ENCODE measurements at places on chromosomes 4 and X. TPM values are rescaled to one million over a fixed set of nuclear protein-coding genes. Genes with fewer than 3 reads are reported as not detected.
A peak's percentile ranks its signal among the peaks of the same experiment; 100 is the strongest.

GRCh38 chr4:164924670-164925238 is 47.8 kb downstream of the APELA start:
- no peak for DNase-seq
- no peak overlapping the region for H3K27ac ChIP-seq
- H3K4me1 ChIP-seq, result no peaks in the 10 kb centered on the region
- H3K27me3 ChIP-seq, result no peaks in the 10 kb centered on the region

- H3K36me3 ChIP-seq, result no peaks in the 10 kb centered on the region
- no peak overlapping the region for H3K4me3 ChIP-seq
- DNase-seq, result no peak
- no peaks in the 10 kb centered on the region for H3K27me3 ChIP-seq
- no peaks in the 10 kb centered on the region for H3K4me1 ChIP-seq
These were observed 63.9 kb upstream of the PTPN13 start for GRCh38 chr4:86530183-86530582.

The ZNF595 gene
- 22.5 TPM for total RNA-seq

The MTNR1A gene
- 0.50 TPM for total RNA-seq

GRCh38 chr4:141730805-141731204 is 94.4 kb downstream of the IL15 start:
- no peaks in the 10 kb centered on the region for H3K4me1 ChIP-seq
- no peaks in the 10 kb centered on the region for H3K36me3 ChIP-seq
- no peak overlapping the region for H3K4me3 ChIP-seq

DNA sequence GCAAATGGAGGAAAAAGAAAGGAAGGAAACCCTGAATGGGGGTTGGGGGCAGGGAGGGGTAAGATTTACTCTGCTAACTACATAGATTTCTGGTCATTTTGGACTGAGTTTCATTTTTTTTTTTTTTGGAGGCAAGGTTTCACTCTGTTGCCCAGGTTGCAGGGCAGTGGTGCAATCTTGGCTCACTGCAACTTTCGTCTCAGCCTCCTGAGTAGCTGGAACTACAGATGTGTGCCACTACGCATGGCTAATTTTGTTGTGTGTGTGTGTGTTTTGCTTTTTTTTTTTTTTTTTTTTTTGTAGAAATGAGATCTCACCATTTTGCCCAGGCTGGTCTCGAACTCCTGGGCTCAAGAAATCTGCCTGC is 223.5 kb downstream of the APBB2 start:
- no peak overlapping the region for H3K27ac ChIP-seq
- H3K36me3 ChIP-seq, result no peaks in the 10 kb centered on the region
- H3K4me1 ChIP-seq, result no peaks in the 10 kb centered on the region
- H3K4me3 ChIP-seq, result no peak overlapping the region

The PDE6B gene
- 4.5 TPM for total RNA-seq

- no peaks in the 10 kb centered on the region for H3K4me1 ChIP-seq
- H3K27ac ChIP-seq, result no peak overlapping the region
- no peak for DNase-seq
- H3K27me3 ChIP-seq, result no peaks in the 10 kb centered on the region
These were observed 30.9 kb downstream of the RAB33B start for GRCh38 chr4:139484783-139485311.

The NSD2 gene
- total RNA-seq, result 129 TPM

The SH3D19 gene
- 51.3 TPM for total RNA-seq

- no peaks in the 10 kb centered on the region for H3K27me3 ChIP-seq
- no peaks in the 10 kb centered on the region for H3K36me3 ChIP-seq
- DNase-seq, result no peak
- no peak overlapping the region for H3K4me3 ChIP-seq
- H3K4me1 ChIP-seq, result no peaks in the 10 kb centered on the region
These were observed 761.0 kb downstream of the IL1RAPL1 start for GRCh38 chrX:29348288-29348687.

The YY2 gene
- 1.5 TPM for total RNA-seq

DNA sequence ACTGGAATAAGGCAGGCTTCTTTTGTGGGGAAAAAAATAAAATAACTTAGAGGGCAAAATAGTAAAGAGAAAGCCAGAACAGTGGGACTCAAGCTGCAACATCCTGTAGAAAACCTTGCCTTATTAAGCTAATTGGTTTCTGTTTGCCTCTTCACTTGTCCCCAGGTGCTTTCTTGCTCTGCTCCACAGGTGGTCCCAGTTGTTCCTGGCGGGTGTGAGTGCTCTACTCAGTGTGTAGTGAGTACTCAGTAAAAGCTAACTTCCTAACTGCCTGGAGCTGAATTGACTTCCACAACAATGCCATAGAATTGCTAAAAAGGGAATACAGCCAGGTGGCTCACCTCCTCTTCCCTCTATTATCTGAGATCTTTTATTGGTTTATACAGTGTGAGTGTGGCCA is 930.2 kb downstream of the C4orf33 start:
- DNase-seq, result peak; percentile 85
- no peak overlapping the region for H3K27ac ChIP-seq
- peaks cover 30% of the 10 kb centered on the region for H3K4me1 ChIP-seq

DNA sequence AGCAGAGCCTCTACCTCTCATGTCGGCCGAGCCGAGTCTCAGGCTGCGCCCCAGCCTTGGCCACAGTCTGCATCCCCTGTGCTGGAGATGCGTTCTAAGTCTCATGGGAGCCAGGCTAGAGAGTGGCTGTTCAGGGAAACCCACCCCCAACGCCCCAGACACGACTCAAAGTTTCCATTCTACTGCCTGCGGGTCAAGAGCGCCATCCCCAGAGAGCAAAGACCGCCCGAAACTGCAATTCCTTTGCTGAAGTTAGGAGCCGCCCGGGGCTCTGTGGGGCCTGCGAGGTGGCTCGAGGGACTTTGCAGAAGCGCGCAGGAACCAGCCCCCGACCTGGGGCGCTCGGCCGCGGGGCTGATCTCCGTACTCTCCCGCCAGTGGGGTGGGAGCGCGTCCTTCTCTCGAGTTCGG is 10.0 kb upstream of the ELF4 start:
- DNase-seq, result no peak
- H3K4me3 ChIP-seq, result peak overlapping the region; percentile 26
- no peaks in the 10 kb centered on the region for H3K36me3 ChIP-seq

The SHOX gene
- not detected for total RNA-seq

DNA sequence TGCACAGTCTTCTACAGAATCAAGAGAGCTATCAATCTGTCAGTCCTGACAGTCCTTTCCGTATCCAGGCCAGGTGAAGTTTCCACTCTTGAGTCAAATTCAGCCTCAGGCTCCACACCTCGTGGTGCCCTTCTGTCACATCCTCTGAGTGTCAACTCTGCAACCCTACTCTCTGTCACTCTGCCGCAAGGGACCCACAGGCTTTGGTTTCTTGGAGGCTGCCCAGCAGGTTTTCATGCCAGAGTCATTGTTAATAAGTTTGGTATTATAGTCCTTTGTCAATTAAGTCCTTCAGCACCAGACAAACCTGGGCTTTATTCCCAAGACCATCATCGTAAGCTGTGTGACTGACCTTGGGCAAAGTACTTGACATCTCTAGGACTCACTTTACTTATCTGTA is 83.4 kb upstream of the KLHL13 start:
- H3K4me3 ChIP-seq, result no peak overlapping the region
- no peak overlapping the region for H3K27ac ChIP-seq
- no peaks in the 10 kb centered on the region for H3K4me1 ChIP-seq

- no peak overlapping the region for H3K27ac ChIP-seq
- H3K4me3 ChIP-seq, result no peak overlapping the region
- no peak for DNase-seq
- no peaks in the 10 kb centered on the region for H3K4me1 ChIP-seq
These were observed 35.3 kb upstream of the VSIG4 start for GRCh38 chrX:66074920-66075879.

The HCFC1 gene
- 117 TPM for total RNA-seq

GRCh38 chrX:118353081-118353850 is 7.4 kb downstream of the WDR44 start:
- DNase-seq, result no peak
- H3K36me3 ChIP-seq, result no peaks in the 10 kb centered on the region
- H3K27ac ChIP-seq, result no peak overlapping the region
- 0 out of 2 replicates have a peak, but pooled peaks cover 1% of the 10 kb centered on the region for H3K4me1 ChIP-seq
- no peaks in the 10 kb centered on the region for H3K27me3 ChIP-seq

- no peak for DNase-seq
- no peak overlapping the region for H3K27ac ChIP-seq
- H3K27me3 ChIP-seq, result no peaks in the 10 kb centered on the region
- no peaks in the 10 kb centered on the region for H3K36me3 ChIP-seq
- H3K4me1 ChIP-seq, result no peaks in the 10 kb centered on the region
- H3K4me3 ChIP-seq, result no peak overlapping the region
These were observed 81.5 kb upstream of the PTPN13 start for GRCh38 chr4:86512631-86513030.

DNA sequence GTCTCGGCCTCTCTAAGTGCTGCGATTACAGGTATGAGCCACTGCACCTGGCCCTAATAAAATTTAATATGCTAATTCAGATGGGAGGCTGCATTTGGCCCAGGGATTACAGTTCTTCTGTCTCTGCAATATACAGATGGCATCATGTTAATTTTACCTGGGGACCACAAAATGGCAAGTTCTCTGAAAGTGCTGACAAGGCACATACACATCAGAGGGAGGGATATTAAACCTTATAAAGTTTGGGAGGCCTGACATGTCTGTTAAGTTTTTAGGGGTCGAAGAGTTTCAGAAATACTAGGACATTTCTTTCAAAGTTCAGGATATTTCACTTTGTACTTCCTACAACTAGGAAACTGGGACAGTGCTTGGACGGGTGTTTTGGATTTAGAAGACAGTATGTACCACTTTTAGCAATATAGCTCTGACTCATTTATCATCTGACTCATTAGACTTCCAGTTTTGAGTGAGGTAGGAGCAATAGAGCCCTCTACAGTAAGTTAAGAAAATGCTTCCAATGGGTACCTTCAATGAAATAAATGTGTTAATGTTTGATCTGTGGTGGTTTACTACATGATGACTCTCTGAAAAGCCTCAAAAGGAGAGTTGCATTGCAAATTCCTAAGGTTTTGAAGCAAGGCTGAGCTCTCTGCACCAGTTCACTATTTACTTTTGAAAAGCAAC is 981.0 kb upstream of the HS3ST1 start:
- H3K36me3 ChIP-seq, result no peaks in the 10 kb centered on the region
- no peak for DNase-seq
- no peak overlapping the region for H3K27ac ChIP-seq
- no peaks in the 10 kb centered on the region for H3K4me1 ChIP-seq

The CT45A2 gene
- not detected for total RNA-seq

The GPR173 gene
- total RNA-seq, result 5.8 TPM

DNA sequence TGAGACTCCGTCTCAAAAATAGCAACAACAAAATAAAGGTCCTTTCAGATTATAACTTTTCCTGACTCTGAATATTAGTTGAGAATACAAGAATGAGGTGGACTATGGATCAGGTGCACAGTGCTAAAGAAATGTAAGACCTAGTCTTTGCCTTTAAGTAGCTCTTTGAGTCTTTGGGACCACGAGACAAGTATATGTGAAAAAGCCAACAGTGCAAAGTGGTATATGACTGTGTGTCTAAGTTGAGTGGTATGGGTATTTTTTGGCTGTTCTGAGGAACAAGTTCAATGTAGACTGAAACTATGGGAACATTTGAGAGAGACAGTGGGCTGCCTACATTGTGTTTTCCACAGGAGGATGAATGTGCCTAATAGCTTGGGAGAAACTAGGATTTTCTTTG is 2.8 kb downstream of the GAB1 start:
- no peak for DNase-seq
- H3K36me3 ChIP-seq, result no peaks in the 10 kb centered on the region
- no peak overlapping the region for H3K4me3 ChIP-seq
- H3K4me1 ChIP-seq, result 0 out of 2 replicates have a peak, but pooled peaks cover 3% of the 10 kb centered on the region
- H3K27me3 ChIP-seq, result no peaks in the 10 kb centered on the region

GRCh38 chrX:15465347-15465746 is 27.8 kb downstream of the PIR start:
- no peaks in the 10 kb centered on the region for H3K4me1 ChIP-seq
- no peak overlapping the region for H3K27ac ChIP-seq
- no peak for DNase-seq
- no peaks in the 10 kb centered on the region for H3K27me3 ChIP-seq

The AKAP17A gene
- total RNA-seq, result 41.2 TPM

The REPS2 gene
- total RNA-seq, result 4.3 TPM

The DMRTC1B gene
- not detected for total RNA-seq

DNA sequence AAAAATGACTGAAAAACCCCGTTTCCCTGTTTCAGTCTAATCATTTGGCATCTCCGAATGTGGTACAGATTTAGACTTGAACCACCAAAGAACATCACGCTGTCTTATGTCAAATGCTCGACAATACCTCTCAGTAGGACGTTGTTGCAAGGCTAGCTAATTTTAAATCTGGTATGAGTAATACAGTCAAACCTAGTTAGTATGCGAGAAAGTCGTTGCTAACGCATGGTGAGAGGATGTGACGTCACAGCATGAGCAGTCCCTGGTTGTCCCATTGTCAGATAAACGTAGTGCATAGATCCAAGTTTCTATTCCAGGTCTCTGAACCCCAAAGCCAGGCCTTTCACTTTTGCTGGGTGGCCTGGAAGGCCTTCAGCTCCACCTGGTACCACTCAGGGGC is 44.7 kb downstream of the SETD7 start:
- H3K4me3 ChIP-seq, result no peak overlapping the region
- no peak overlapping the region for H3K27ac ChIP-seq
- DNase-seq, result no peak

The MFAP3L gene
- total RNA-seq, result 9.8 TPM

- H3K27me3 ChIP-seq, result no peaks in the 10 kb centered on the region
- H3K4me1 ChIP-seq, result peaks cover 8% of the 10 kb centered on the region
- no peak overlapping the region for H3K27ac ChIP-seq
- DNase-seq, result no peak
- no peaks in the 10 kb centered on the region for H3K36me3 ChIP-seq
These were observed 37.9 kb upstream of the SLC4A4 start for GRCh38 chr4:71300964-71301363.

GRCh38 chrX:87299563-87300160 is 217.9 kb upstream of the KLHL4 start:
- no peaks in the 10 kb centered on the region for H3K36me3 ChIP-seq
- H3K27ac ChIP-seq, result no peak overlapping the region
- H3K27me3 ChIP-seq, result no peaks in the 10 kb centered on the region
- no peaks in the 10 kb centered on the region for H3K4me1 ChIP-seq
- H3K4me3 ChIP-seq, result no peak overlapping the region

The AFAP1 gene
- 18.2 TPM for total RNA-seq

DNA sequence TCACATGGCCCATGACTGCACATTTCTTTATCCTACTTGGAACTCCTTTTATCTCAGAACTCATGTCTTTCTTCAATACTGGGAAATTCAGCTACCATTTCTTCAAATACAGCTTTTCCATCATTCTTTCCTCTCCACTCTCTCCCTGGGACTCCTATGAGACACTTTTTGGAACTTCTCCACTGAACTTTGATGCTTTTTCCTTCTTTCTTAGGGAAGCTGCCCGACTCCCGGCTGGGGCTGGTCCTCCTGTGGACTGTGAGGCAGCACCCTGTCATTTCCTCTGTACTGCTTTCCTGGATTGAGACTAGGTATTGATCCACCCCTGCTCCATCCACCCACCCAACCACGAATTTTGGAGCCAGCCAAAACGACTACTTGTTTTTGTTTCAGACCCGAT is 40.0 kb downstream of the ZFYVE28 start:
- no peaks in the 10 kb centered on the region for H3K36me3 ChIP-seq
- H3K4me3 ChIP-seq, result no peak overlapping the region
- no peaks in the 10 kb centered on the region for H3K27me3 ChIP-seq
- H3K4me1 ChIP-seq, result no peaks in the 10 kb centered on the region
- no peak for DNase-seq
- H3K27ac ChIP-seq, result no peak overlapping the region

GRCh38 chr4:169295822-169296221 is 25.1 kb upstream of the SH3RF1 start:
- no peaks in the 10 kb centered on the region for H3K27me3 ChIP-seq
- H3K36me3 ChIP-seq, result no peaks in the 10 kb centered on the region
- DNase-seq, result no peak
- no peak overlapping the region for H3K4me3 ChIP-seq
